ENCODE measurements at places on chromosomes 3 and 15.

GRCh38 chr15:22933641-22934061, 46.5 kb downstream of the CYFIP1 start:
- DNase-seq, result no peak

GRCh38 chr3:40899286-40899712, 300.0 kb upstream of the CTNNB1 start:
- peak; percentile 15 for DNase-seq

GRCh38 chr15:68278595-68279405, 1.3 kb downstream of the FEM1B start:
- no peak for DNase-seq

- DNase-seq, result no peak
These were observed 147.7 kb upstream of the GALNT15 start for GRCh38 chr3:16026753-16027152.

DNA sequence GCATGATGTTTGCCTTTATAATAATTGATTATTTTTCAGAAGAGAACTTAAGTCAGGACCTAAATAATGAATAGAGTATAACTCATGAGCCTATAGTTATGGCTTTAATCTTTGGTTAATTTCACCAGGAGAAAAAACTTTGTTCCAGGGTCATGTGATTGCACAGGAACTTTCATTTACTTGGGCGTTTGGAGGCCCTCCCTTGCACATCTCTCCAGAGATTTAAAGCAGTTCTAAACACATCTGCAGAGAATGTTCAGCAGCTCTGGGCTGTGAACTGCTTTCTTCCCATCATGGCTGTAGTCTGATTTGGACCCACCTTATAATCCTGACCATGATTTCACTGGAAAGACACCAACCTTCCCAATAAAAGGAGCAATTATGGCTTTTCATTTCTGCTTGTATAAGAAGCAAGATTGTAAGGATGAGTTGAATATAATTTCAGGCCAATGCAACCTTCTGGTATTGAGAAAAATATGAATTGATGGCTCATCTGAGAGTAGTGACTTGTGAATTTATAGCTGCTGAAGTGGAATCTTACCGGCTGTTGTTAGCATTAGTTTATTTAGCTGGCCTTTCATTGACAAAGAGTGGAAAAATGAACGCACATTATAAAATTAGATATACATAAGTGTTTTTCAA, 80.9 kb upstream of the PRTG start:
- no peak for DNase-seq

DNA sequence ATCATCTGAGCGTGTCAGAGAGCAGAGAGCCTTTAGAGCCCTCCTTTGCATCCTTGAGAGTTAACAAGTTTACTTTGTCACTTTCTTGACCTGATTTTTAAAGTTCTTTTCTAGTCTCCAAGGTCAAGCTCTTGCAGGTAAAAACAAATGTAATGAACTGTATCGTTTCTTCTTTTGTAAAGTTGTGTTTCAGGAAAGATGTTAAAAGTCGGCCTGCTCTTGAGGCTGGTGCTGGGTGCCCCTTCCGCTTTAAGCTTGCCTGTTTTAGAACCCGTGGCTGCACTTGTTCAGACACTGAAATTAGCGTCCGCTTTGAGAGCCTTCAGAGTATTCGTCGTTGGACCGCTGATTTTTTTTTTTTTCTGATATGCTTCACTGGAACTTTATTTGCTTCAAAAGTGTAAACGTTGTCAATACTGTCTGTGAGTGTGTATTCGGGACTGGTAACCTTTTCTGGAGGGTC, 52.6 kb upstream of the ULK4 start:
- no peak for DNase-seq

GRCh38 chr3:54931182-54931581, 3.3 kb upstream of the LRTM1 start:
- DNase-seq, result no peak

- DNase-seq, result no peak
These were observed 43.7 kb downstream of the FAM3D start for GRCh38 chr3:58622892-58623291.

- DNase-seq, result no peak
These were observed 3.4 kb downstream of the KIF23 start for GRCh38 chr15:69417581-69417980.

- no peak for DNase-seq
These were observed 36.2 kb downstream of the AP4E1 start for GRCh38 chr15:50944672-50945071.
